Nephron progenitor cell (in vitro differentiated cells): ENCODE measurements at places on chromosomes 16 and 17.

DNA sequence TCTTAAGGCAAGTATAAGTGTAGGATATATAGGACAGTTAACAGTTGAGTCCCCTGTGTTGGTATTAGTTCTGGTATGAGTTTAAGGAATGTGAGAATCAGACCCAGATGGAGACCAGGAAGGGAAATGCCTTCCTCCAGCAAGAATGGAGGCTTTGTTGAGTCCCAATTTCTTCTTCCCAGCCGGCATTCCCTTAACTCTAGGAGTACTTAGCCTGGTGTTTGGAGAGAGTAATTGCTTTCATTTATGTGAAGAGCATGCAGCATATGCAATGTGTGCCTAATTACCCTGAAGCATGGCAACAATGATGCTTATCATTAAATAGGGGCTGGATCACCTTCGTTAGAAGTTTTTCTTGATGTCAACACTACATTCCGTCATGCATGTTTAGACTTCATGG is 225.9 kb upstream of the XYLT1 start:
- DNase-seq = no peak

GRCh38 chr17:14149751-14150150 is 80.4 kb downstream of the COX10 start:
- DNase-seq = no peak

DNA sequence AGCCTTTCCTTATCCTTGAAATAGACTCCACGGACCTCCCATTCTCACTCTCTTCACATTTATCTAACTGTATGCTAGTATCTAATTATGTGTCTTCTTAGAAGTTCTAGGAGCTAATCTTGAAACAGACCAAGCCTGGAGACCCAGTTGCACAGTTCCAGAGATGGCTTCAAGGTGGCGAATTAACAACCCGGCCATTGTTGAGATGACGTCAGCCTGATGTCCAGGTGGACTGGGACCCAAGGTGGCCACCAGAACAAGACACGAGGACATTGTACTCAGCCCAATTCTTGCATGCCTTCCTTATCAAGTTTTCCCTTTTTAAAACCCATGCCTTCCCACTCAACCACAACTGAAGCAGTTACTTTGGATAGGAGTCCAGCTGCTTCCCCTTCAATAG is 29.5 kb upstream of the WWOX start:
- DNase-seq = no peak

DNA sequence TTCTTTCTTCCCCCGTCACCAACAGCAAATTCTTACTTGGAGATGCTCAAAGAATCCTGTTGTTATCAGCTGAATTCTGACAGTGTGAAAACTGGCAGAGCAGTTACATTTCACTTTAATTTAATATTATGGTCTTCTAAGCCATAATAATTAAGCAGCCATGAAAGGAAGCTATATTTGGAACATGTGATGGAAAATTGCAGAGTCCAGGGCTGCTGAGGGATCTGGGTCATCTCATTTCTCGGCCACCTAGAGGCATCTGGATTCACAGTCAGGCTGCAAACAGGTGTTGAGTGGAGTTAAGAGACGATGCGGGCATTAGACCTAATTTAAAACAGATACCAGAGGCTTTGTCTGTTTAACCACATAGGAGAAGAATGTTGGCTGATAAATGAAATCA is 38.4 kb downstream of the CHD9NB start:
- no peak for DNase-seq

DNA sequence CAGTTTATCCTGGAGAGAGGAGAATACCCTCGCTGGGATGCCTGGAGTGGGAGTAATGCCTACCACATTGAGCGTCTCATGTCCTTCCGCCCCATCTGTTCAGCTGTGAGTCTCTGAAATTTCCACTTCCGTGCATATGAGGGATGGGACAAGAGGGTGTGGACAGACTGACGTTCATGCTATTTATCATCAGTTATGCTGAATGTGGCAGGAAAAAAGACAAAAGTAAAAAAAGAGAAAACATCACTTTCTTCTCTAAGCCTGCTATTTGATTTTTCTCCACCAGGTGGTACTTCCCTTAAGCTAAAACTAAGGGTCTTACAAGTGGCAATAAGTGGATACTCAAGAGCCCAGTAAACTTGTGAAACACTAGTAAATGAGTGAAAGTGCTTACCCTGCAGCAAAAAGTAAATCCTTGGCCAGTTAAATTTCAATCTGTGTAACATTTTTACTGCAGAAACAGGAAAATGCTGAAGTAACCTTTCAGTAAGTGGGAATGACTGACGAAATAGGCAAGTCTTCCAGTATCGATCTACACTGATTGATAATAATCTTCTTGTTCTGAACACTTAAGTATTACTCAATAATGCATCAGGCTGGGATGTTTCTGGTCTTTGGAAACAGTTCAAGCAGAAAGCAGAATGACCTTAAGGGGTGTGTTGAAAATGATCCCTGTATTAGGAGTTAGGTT is 5.6 kb downstream of the CRYBA1 start:
- DNase-seq = no peak

DNA sequence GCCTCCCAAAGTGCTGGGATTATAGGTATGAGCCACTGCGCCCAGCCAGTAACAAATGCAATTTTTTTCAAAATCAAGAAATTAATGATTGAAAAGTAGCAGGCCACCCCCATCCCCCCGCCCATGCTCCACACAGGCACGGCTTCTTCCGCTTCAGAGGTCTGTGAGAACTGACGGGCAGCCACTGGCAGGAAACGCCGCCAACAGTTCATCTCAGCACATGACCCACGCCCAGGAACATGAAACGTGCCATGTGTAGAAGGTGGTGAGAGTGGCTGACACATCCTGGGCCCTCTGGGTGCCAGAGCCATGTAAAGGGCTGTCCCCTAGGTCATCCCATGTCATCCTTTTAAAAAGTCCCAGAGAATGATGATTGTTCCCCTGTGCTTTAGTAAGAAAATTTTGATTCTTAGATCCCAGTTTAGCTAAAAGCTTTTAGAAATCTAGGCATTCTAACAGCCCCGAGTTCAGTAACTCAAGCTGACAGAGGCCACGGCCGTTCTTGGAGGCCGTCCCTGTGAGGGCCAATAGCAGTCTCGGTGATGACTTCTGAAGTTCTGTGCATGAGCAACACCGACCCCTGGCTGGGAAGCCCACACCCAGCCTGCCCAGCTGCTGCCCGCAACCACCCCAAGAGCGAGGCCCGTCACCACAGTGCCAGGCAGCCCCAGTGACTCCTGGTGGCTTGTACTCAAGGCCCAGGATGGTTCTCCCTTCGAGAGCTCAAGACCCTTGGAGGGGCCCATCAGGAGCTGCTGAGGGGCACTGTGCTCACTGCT is 52.1 kb downstream of the KLHDC4 start:
- DNase-seq = no peak

GRCh38 chr16:57670196-57670595 is 2.1 kb downstream of the ADGRG3 start:
- no peak for DNase-seq

DNA sequence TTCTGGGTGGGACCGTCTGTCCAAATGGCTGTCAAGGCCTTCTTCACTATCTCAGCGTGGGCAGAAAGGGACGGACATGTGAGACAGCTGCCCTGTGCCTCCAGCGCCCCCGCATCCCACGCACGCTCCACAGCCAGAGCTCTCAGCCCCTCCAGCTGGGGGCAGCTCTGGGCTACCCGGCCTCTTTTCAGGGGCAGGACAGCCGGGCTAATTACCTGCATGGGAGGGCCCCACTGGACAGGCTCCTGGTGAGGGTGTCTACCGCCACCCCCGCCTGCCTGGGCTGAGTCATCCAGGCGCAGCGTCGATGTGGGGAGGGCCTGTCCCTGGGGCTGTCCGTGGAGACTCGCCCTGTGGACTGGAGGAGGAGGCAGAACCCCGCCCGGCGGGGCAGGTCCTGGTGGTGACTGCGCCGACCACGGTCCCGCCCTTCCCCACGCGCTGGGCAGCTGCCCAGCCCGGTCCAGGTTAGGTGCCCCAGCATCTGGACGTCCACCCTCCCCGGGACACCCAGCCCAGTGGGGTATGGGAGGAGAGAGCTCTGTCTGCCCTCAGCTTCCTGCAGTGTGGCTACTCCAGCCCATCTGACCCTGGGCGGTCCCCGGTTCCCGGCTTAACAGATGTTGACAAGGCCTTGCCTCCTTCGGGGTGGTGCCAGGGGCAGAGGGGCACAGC is 5.9 kb upstream of the METRNL start:
- no peak for DNase-seq

DNA sequence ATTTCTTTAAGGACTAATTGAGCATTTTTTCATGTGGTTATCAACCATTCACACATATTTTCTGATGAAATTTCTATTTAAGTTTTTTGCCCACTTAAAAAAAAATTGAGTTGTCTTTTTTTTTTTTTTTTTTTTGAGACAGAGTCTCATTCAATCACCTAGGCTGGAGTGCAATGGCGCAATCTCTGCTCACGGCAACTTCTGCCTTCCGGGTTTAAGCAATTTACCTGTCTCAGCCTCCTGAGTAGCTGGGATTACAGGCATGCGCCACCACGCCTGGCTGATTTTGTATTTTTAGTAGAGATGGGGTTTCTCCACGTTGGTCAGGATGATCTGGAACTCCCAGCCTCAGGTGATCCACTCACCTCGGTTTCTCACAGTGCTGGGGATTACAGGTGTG is 34.3 kb downstream of the RAB11FIP3 start:
- DNase-seq = no peak

DNA sequence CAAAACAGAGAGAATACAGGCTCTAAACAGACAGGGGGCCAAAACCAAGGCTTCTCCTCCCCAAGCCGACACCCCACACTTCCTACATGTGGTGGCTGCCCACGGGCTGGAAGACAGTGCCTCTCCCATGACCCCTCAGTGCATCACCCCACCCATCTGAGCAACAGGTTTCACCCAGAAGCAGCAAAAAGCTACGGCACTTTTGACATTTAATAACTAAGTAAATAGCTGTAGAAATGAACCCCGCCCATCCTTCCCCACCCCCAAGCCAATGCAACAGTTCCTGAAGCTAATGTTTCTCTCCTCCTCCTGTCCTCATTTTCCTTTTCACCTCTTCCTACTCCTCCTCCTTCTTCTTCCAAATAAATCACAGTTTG is 9.9 kb upstream of the SOX9 start:
- no peak for DNase-seq

DNA sequence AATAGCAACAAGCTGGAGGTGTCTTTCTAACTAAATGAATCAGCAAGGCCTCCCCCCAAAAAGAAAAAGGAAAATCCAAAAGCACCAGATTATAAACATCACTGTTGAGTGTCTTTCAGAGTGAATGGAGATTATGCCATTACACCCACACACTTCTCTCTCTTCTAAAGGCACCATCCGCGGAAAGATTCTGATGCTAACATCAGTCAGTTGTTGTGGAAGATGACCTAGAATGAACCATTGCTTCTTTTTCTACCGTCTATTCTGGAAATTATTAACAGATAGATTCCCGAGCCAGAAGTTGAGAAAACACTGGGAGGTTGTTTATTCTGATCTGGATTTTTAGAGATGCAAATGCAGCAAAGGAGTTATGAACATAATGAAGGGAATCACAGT is 60.9 kb upstream of the FAM20A start:
- no peak for DNase-seq

- no peak for DNase-seq
Observed at GRCh38 chr16:30697264-30698138, 1.5 kb upstream of the SRCAP start.

DNA sequence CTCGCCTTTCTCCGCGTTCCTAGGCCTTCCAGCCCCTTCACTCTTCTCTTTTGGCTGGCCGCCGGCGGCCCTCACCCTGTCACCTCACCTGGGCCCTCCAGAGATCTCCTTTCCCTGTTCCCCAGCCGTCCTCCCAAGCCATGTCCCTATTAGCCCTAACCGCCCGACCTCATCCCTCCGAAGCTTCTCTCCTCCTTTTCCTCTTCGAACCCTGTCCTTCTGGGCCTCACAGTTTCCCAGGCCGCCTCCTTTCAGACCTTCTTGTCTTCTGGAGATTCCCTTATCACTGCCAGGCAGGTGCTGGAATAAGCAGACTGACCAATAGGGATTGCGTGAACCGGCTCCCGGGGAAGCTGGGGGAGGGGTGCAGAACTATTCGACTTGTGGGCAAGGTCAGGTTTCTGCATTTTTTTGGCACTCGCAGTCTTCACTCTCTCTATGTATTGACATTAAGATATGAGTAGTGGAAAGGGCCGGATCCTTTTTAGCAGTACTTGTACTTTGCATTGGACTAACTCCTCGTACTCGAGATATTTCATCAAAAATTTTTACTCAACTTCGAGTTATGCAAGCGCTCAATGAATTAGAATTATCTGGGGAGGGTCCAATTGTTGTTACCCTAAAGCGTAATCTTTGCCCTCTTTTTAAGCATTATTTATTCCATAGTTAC is 690 bp downstream of the RHOT1 start:
- DNase-seq = peak; percentile 68

GRCh38 chr16:20415541-20415940 is 6.2 kb downstream of the ACSM5 start:
- no peak for DNase-seq

DNA sequence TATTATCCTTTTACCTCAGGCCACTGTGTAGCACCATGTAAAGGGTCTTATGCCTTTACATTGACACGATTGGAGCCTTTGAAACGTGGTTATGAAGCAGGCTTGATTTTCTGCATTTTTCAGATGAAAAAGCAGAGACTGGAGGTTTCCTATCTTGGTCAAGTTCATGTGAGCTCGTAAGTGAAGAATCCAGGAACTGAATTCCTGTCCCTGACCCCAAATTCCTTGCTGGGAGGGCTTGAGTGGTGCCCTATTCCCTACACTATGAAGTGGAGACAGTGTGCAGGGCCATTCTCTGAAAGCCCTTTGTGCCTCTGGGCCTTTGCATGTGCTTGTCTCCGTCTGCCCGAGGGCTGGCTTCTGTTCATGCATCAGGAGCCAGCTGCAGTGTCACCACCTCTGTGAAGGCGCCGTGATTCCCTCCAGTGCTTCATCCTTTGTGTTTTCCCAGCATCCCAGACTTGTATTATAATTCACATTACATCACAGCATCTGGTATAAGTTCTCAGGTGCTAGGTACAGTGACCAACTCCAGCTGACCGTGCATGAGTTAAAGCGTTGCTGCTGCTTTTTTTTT is 181.1 kb downstream of the SNX29 start:
- no peak for DNase-seq

DNA sequence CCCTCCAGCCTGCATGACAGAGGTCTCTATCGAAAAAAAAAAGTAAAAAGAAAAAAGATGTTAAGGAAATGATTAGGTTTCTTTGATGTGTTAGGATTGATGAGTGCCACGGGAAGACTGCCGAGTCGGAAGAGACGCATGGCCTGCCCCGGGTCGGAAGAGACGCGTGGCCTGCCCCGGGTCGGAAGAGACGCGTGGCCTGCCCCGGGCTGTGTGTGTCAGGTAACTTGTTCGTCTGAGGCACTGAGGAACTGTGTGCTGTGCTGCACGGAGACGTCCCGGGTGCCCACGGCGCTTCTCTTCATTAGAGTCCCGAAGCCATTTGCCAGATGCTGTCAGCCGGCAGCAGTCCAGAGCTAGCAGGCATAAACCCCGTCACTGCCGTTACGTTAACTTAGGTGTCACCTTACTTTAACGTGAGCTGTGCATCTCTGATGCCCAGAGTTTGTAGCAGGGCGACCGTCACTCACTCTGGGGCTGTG is 40.5 kb upstream of the FASN start:
- DNase-seq = no peak

DNA sequence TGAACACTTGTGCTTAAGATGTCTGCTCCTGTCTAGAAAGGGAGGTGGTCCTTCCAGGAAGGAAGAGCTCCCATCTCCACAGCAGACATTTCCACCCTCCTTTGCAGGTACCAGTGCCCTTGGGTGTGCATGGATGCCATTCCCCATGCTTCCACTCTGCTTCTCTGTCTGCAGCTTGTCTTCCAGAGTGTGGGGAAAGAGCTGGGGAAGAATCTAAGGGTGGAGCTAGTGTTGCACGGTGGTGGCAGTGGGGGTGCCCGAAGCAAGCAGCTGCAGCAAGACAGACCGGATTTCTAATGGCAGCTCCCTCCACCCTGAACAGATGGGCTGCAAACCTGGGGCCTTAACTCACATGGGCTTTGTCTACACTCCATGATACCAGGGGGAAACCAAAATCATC is 22.6 kb upstream of the HOXB13 start:
- no peak for DNase-seq
